Vagina (tissue), 2 donors: ENCODE measurements at places on chromosomes 12 and 14. TPM values are rescaled to one million over a fixed set of nuclear protein-coding genes. Genes with fewer than 3 reads are reported as not detected.

DNA sequence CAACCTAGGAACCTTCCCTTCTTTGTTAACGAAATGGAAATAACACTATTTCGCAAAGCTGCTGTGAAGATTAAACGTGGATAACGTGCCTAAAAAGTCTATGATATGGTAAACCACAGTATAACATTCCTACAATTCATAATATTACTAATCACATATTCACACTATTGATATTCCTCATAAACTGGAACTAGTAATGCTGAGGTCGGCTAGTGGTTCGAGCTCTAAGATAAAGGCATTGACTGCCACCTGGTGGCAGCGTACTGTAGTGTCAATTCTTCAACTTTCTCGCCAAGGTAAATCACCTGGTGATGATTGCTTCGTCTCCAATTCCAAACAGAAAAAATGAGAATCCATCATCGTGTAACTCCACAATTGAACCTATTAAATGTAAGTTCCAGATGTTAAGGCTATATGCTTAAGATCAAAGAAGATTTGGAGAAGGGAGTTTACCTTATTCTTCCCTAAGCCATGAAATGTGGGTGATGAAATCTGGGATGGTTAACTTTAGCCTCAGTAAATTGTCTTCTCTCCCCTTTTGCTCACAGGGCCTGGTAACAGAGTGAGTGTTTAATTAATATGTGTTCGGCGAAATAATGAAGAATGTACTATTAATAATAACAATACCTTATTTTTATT lies 197.5 kb upstream of the TMEM132C start:
- H3K4me3 ChIP-seq, result no peak overlapping the region
- H3K27ac ChIP-seq, result no peak overlapping the region
- no peaks in the 10 kb centered on the region for H3K27me3 ChIP-seq
- DNase-seq, result no peak

DNA sequence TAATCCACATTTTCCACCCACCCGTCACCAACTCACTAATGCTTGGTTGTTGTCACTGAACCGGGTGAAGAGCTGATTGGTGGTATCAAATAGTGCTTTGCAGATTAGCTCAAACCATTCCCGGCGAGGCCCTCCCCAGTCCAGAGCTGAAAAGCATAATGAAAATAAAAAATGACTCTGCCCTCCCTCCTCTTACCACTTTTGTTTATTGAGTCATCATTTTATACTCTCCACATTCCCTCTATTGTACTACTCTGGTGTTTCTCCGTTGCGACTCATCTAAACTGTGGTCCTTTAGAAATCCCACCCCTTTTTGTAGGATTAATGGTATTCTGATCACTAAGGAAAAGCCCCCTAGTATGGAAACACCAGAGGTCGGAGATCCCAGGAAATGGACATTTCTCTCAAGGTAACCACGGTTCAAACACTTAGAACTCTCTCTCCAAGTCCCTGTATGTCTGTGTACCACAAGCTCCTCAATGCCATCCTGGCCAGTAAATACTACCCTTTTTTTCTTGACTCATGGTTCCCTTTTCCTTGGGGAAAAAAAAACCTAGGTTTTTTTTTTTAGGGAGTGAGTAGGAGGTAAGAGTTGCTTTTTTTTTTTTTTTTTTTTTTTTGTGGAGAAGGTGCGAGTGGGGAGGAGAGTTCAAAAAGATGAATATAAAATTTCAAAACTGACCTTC lies 42.0 kb downstream of the AREL1 start:
- no peaks in the 10 kb centered on the region for H3K36me3 ChIP-seq
- no peaks in the 10 kb centered on the region for H3K27me3 ChIP-seq
- no peak overlapping the region for H3K27ac ChIP-seq
- H3K4me1 ChIP-seq, result no peaks in the 10 kb centered on the region

DNA sequence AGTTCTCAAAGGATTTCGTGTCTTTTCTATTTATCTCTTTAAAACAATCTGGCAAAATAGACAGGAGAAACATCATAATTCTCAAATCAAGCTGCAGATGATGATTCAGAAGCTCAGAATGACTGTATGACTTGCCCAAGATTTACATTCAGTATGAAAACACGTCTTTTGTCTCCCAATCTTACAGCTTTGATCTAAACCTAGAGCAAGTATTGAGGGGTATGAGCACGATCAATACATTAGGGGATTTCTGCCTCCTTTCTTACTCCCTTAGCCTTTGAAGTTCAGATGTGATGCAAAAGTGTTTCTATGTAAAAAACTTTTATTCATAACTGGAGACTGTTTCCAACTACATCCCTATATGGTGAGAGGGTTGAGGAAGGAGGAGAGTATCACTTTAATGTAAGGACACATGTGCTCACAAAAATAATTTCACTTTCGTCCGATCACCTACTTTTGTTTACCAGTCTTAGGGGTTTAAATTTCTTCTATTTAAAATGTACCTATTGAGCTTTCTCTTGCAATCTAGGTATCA lies 454.8 kb downstream of the TMTC2 start:
- no peaks in the 10 kb centered on the region for H3K27me3 ChIP-seq
- no peaks in the 10 kb centered on the region for H3K4me1 ChIP-seq
- H3K27ac ChIP-seq, result no peak overlapping the region
- no peaks in the 10 kb centered on the region for H3K36me3 ChIP-seq

DNA sequence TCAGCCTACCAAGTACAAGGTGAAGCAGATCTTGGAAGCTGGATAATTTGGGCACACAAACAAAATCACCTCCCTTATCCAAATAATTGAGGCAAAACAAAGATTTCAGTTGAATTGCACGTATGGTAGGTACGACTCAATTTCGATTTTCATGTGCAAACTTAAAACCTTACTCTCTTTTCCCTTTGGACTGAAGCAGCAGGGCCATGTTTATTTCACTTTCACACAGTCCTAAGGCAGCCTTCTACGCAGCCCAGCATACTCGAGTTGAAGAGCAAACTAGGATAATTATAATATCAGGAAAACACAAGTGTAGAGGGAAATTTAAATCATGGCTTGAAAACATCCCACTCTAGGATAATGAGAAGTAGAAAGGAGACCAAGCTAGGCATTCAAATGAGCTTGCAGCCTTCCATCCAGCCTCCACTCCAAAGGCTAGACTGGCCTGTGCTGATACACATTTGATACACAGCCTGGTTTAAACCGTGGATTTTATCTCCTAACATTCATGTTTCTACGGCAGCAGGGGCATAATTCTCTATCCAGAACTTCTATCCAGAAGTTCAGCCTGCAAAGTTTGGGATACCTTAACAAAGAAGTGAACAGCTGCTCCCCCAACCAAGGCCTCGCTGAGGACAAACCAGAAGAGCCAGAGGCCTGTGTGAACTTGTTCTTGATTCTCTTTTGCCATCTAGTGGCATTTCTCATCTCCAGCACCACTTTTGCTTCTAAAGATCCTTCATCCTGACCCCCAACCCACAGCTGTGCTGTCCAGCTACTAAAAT lies 2.4 kb upstream of the RNASE7 start:
- no peak for DNase-seq
- peaks cover 51% of the 10 kb centered on the region for H3K4me1 ChIP-seq
- no peak overlapping the region for H3K4me3 ChIP-seq

DNA sequence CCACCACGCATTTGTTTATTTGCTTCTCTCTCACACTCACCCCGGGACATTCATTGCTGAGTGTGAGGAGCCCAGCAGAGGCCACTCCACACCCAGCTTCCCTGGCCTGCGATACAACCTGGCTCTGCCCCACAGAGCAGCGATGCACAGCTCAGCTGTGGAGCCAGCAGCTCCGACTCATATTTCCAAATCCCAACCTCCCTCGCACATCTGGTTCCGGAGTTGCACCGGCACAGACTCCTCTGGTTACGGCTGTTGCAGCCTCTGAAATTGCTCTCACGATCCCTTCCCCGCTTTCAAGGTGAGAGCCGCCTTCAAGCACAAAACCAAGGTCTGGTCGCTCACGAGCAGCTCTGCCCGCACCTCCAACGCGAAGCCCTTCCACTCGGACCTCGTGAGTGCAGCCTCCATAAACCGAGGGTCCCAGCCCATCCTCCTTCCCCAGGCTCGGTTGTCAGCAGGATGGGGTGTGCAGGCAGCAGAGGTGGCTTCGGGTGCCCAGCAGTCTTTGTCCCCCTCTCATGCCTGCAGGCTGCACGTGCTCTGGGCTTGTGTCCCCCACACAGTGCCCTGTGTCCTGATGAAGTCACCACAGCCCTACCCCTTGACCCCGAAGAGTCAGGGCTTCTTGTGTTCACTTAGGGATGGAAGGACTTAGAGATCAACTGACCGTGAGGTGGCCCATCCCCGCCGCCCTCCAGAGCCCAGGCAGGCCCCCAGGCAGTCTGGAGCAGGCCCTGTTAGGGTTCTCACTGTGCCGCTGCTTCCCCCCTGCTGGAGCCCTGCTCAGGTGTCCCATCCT lies 184.3 kb downstream of the ADGRD1 start:
- H3K27ac ChIP-seq, result peak overlapping the region; percentile 48
- peaks cover 5% of the 10 kb centered on the region for H3K4me1 ChIP-seq
- no peak overlapping the region for H3K4me3 ChIP-seq
- H3K27me3 ChIP-seq, result no peaks in the 10 kb centered on the region

DNA sequence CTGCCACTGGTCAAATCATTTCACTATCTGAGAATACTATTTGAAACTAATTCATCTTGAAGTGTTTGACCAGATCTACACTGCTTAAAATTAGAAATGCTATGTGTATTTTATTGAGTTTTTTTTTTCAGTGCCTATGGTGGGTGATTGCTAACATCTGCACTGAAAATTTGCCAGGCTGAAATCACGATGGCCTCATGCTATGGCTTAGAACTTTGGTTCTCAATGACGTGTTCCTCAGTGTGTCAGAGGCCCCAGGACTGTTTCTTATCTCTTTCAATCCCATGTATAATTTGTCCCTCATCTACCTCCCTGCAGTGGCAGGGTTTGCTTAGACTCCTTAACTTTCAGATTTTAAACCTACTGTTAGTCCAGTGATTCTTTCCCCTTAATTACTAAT lies 36.2 kb upstream of the NKX2-8 start:
- H3K4me1 ChIP-seq, result no peaks in the 10 kb centered on the region
- DNase-seq, result no peak
- H3K27me3 ChIP-seq, result no peaks in the 10 kb centered on the region
- H3K36me3 ChIP-seq, result no peaks in the 10 kb centered on the region

Gene KANSL2
- total RNA-seq, result 86.2 TPM
